AG04449 (cell line): ENCODE measurements at places on chromosomes 2 and 18.
A peak's percentile ranks its signal among the peaks of the same experiment; 100 is the strongest.

GRCh38 chr18:5893956-5894610 is 1.2 kb downstream of the TMEM200C start:
- no peak for DNase-seq

- no peak for DNase-seq
Observed at GRCh38 chr18:59715445-59715844, 18.2 kb upstream of the CCBE1 start.

DNA sequence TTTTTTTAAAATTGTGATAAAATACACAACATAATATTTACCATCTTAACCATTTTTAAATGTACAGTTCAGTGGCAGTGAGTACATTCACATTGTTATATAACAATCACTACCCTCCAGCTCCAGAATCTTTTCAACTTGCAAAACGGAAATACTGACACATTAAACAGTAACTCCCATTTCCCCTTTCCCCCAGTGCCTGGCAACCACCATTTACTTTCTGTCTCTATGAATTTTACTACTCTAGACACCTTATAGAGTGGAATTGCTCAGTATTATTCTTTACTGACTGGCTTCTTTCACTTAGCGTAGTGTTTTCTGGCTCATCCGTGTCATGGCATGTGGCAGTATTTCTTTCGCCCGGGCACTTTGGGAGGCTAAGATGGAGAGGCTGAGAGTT is 32.6 kb downstream of the FASTKD2 start:
- DNase-seq: no peak

DNA sequence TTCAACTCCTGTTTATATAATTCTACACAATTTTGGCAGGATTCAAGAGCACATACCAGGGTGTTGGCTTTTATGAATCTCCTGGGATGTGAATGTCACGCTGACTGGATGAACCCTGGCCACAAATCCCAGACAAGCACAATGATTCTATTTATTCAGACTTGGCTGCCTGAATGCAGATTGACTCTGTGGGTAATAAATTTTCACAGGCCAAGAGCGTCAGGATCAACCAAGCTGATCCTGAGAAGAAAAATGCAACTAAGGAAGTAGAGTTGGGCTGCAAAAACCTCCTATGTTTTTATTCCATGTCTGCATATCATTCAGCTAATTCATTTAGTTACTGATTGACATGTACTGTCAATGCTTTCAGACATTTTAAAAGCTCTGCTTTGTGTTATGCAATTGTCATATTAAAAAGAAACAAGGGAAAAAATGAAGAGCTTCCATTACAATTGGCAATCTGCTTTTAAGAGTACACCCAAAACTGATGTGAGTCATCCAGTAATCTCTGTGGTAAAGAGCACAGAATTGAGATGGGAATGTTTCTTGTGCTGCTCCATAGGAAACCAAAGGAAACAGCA is 173.0 kb upstream of the REV1 start:
- peak; percentile 95 for DNase-seq

- no peak for DNase-seq
Observed at GRCh38 chr2:36409935-36410334, 54.4 kb downstream of the CRIM1 start.

- DNase-seq: no peak
Observed at GRCh38 chr2:207354462-207354861, 175.3 kb upstream of the CREB1 start.

DNA sequence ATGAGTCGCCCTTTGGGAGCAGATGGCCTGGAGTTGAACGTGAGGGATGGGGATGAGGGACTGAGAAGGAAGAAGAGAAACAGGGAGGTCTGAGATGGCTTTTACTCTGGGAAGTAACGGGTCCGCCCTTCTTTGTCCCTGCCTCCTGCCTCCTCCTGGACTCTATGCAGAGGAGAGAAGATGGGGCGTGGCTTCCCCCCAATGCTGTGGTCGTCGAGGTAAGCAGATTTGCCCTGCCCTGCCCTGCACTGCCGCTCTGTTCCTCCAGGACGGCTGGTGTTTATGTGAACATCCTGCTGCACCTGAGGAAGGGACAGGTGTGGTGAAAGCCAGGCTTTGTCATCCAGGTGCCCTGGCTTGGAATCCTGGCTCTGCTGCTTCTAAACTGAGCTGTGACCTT is 13.5 kb upstream of the NTSR2 start:
- DNase-seq: no peak
